ENCODE measurements at places on chromosomes 3 and 15.

GRCh38 chr3:39110041-39110639, 2.7 kb downstream of the TTC21A start:
- no peak for DNase-seq

DNA sequence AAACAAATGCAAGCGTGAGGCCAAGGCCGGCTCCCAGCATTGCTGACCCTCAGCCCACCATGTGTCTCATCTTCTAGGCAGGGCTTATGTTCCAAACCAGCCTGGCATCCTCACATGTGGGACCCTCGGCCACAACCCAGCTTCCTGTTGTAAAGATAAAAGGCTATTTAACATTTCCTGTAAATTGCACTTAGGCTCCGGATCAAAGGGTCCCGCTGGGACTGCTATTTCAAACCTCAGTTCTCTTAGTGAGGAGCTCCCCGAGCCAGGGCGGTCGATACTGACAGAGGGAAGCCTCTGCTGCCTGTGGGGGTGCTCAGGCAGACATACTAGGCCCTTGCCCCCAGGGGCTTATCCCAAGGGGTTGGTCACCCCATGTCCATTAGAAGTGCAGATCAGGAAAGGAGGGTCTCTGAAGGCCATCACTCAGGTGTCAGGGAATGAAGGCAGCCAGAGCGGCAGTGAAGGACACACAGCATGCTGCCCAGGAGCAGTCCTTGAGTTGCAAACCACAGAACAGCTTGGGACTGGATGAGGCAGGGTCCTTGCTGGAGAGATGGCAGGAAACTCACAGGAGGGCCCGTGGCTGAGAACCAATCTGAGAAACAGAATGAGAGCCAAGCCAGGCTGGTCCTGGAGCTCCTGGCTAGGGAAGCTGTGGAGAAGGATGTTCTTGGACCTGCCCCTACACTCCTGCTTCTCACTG, 239.9 kb downstream of the TLE3 start:
- no peak for DNase-seq

DNA sequence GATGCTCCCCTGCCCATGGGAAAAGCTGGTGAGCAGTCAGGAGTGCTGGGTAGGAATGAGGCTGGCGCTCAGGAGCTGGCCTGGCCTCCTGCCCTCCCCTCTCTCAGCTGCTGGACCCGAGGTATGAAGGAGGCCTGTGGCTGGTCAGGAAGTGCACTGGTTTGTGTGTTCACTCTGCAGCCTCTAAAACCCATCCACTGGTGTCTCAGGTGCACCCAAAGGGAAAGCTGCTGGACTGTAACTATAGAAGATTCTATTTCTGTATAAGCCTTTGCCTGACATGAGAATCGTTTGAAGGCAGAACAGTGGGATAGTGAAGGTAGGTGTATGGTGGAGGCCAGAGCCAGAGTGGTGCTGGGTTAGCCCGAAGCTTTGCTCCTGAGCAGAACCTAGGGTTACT, 5.7 kb upstream of the CPNE9 start:
- DNase-seq, result no peak

DNA sequence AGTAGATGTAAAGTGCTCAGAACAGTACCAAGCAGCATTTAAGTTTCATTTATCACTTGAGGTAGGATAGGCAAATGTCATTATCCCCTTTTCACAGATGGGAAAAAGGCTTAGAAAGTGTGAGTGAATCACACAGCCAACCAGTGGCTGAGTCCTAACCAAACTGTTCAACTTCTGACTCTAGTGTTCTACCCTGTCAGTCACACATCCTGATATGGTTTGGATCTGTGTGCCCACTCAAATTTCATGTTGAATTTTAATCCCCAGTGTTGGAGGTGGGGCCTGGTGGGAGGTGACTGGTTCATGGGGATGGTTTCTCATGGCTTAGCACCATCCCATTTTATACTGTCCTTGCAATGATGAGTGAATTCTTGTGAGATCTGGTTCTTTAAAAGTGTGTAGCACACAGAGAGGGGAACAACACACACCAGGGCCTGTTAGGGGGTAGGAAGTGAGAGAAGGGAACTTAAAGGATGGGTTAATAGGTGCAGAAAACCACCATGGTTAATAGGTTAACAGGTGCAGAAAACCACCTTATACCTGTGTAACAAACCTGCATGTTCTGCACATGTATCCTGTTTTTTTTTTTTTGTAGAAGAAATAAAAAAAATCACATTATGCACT, 304.7 kb downstream of the SUCLG2 start:
- DNase-seq, result no peak

DNA sequence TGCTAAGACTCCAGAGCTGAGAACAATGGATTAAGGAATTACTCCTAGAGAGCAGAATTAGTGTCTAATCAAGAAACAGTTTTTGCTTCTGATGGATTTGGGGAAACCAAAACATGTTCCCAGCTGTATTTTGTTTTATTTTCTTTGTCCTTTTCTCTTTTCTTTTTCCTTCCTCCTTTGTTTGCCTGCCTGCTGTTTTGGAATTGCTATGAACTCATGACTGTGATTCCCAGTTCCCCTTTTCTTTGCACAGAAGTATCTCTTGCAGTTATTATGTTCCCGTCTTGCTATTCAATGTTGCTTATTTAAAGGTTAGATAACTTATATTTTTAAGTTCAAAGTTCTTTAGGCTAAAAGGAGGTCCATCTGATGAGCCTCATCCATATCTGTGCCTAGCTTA, 77.0 kb upstream of the GBE1 start:
- DNase-seq, result no peak

DNA sequence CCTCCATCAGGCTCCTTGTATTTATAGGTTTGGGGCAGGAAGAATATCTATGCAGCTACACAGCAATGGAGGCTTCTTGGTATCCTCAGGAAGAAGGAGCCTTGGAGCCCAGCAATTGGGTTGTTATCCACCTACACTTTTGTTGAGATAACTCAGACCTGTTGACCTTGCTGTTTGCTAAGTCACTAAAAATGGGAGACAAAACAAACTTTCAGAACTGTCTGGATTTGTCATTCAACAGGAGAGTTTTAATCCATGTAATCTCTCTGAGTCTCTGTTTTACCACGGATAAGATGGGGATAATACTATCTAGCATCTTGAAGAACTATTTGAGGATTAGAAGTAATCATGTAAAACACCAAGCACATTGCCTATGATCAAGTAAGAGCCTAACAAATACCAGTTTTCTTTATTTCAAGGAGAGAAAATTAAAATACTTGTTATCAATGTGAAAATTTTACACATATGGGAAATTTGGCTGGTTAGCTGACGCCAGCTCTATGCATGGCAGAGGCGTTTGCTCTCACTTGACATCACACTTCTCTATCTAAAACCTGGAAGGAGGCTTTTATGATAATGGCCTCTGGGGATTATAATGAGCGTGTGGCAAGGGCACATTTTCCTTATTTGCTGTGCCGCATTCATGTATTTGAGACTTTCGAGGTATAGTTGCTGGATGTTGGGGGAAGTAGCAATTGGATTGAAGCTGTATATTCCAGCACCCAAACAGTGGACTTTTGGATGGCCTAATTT, 215.6 kb downstream of the PDCD6IP start:
- no peak for DNase-seq

DNA sequence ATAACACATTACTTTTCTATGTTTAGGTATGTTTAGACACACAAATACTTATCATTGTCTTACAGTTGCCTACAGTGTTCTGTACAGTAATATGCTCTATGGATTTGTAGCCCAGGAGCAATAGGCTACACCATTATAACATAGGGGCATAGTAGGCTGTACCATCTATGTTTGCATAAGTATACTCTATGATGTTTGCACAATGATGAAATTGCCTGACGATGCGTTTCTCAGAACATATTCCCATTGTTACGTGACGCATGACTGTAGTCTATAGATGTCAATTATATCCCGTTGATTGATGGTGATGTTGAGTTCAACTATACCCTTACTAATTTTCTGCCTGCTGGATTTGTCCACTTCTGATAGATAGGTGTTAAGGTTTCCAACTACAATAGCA, 139.4 kb upstream of the PFN2 start:
- no peak for DNase-seq

- DNase-seq, result no peak
Observed at GRCh38 chr3:111796566-111796965, 62.5 kb upstream of the PHLDB2 start.

DNA sequence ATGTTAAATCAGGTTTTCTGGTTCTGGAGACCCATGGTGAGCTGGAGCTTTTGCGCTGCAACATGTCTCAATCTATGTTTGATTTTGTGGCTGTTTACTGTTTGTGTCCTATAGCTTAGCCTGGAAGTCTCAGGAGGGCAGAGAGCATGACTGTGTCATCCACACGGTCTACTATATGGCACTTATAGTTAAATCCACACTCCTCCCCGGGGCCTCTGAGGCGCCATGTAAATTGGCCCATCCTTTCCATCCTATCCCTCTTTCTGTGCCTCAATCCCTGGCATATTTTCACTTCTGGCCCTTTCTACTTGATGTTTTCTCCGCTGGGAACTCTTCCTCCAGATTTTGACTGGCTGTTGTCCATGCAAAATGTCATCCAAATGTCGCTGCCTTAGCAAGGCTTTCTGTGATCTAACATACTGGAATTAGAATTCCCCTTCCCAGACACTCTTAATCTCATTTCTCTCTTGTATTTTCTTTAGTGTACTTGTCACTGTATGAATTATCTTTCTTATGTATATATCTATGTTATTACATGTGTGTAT, 560.8 kb upstream of the RGMA start:
- DNase-seq, result no peak

DNA sequence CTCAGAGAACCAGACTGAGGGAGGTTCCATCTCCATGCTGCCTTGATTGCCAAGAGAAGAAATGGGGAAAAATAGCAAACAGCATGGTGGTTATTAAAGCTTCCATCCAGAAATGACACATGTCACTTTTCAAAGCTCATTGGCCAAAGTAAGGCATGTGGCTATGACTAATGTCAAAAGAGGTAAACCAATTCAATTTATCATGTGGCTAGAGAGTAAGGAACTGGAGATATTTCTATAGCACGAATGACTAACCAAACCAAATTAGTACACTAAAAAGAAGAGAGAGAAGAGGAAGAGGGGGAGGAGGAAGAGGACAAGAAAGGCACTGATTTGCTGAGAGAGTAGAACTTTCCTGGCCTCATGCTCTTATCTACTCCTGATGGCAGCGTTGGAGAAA, 115.2 kb upstream of the SLC6A11 start:
- DNase-seq, result no peak

DNA sequence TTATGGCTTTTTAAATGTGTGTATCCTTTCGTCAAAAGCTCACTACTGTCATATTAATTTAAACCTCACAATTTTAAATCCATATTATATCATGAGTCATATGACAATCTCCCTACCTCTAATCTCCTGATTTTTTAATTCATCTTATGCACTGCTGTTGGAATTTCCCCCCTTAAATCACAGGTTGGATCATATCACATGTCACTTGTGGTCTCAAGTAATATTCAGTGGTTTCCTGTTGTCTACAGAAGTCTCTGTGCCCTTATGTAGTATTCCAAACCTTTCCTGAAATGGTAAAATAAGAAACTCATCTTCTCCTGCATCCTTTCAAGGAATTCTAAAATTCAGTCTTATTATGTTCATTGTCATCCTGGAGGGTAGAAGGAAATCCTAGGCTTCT, 116.0 kb upstream of the CBLB start:
- no peak for DNase-seq

DNA sequence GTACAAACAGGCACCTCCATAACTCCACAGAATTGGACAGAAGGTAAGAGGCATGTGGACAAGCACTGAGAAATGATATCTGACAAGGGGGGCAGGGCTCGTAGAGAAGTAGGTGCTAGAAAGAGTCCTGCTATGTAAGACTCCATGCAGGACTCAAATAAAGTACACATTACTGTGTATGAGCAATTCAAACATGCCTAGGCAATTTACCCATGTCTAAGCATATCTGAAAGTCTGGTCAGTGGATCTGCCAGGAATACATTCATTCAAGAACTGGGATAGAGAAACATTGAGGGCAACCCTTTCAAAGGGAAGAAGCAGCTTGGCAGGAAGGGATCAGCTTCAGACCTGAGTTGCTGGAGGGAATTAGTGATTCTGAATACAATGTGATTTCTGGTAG, 174.1 kb upstream of the MCTP2 start:
- no peak for DNase-seq

- no peak for DNase-seq
Observed at GRCh38 chr15:91919014-91919534, 65.6 kb downstream of the SLCO3A1 start.

- DNase-seq, result no peak
Observed at GRCh38 chr3:23668430-23668904, 137.3 kb upstream of the UBE2E1 start.

DNA sequence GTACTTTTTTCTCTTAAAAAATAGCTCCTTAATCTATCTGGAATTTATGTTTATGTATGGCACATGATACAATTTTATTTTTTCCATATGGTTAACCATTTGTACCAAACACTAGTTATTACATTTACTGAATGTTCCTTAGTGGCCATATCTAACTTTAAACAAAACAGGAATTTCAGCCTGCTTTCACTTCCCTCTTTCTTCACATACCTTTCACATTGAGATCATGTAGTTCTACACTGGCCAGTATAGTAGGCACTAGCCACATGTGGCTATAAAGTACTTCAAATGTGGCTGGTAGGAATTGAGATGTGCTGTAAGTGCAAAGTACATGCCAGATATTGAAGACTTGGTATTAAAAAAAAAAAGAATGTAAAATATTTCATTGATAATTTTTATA, 4.7 kb upstream of the RYK start:
- no peak for DNase-seq

GRCh38 chr15:80591471-80591870, 103.6 kb upstream of the ABHD17C start:
- DNase-seq, result no peak

DNA sequence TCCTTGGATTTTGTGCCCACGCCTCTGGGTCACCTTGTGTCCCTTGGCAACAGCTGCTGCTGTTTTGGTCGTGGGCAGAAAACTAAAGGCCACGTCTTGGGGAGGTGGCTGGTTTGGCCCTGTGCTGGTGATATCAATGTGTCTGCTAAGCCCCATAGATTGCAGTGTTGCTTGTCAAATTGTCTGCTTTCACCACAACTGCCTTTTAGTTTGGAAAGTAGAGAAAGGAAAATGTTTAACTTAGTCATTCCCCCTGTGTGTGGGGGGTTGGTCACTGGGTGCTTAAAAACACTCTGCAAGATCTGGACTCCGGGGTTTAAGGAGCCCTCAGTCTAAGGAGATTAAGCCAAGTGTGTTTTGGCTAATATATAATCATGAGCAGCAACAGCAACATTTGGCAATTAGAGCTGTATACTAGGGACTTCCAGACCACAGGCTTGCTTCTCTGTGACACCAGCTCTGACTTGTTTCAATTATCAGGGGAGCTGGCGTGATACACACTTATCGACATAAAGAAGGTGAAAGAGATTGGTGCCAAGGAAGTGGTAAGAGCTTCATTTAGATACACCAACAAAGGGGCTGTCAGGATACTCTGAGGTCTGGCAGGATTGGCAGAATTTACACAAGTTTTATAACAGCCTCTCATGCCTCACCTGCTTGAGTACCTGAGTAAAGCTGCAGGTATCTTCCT, 3.5 kb downstream of the SMAD3 start:
- DNase-seq, result no peak

DNA sequence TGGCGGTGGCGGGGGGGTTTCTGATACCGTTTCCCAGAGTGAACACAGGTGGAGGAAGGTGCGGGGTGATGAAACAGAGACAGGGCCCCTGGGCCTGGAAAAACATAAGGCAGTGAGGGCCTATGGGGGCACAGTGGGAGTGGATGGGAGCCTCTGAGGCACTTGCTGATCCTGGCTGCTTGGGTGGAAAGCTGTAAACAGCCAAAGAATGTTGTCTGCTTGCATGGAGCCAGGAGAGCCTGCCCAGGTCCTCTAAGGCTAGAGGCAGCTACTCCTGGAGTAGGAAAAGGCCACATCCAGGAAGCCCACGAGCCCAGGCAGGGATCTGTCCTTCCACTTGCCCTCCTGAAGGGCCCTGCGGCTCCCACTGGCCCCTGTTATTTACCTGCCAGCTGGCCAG, 2.9 kb upstream of the SEMA3B start:
- DNase-seq, result no peak

Measured in stimulated activated CD4-positive, alpha-beta T cell treated with anti-CD3 and anti-CD28 coated beads, Interleukin-2, amount 100 ng/mL, for 4 hours (primary cell).